ENCODE measurements at places on chromosomes 3 and 15. TPM values are rescaled to one million over a fixed set of nuclear protein-coding genes. Genes with fewer than 3 reads are reported as not detected.

DNA sequence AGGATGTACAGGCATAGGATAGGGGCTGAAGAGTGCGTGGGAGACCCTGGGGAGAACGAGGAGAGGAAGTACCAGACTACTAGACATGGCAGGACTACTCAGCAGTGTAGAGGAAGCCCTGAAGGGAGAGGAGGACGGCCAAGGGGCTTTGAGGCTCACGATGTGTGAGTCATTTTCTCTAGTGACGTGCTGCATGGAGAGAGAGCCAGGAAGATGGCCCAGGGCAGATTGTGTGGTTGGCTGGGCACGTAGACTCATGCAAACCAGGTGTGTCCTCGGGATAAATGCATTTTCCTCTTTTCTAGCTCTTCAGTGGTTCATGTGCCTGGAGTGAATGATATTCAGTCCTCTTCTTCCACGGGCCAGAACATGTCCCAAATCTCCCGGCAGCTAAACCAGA lies 115.0 kb upstream of the ABHD17C start:
- DNase-seq: no peak
- H3K27ac ChIP-seq: no peak overlapping the region
- no peak overlapping the region for H3K4me3 ChIP-seq
- H3K27me3 ChIP-seq: no peaks in the 10 kb centered on the region
- H3K36me3 ChIP-seq: no peaks in the 10 kb centered on the region
- no peaks in the 10 kb centered on the region for H3K4me1 ChIP-seq

Gene IQCB1
- 21.6 TPM for total RNA-seq

DNA sequence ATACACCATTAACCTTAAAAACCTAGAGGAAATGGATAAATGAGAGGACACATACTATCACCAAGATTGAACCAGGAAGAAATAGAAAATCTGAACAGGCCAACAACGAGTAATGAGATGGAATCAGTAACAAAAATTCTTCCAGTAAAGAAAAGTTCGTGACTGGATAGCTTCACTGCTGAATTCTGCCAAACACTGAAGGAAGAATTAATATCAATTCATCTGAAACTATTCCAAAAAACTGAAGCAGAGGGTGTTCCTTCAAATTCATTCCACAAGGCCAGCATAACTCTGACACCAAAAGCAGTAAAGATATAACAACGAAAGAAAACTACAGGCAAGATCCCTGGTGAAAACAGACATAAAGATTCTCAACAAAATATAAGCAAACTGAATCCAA lies 195.8 kb upstream of the GPR149 start:
- no peak overlapping the region for H3K4me3 ChIP-seq
- no peaks in the 10 kb centered on the region for H3K27me3 ChIP-seq
- DNase-seq: no peak
- H3K4me1 ChIP-seq: no peaks in the 10 kb centered on the region

DNA sequence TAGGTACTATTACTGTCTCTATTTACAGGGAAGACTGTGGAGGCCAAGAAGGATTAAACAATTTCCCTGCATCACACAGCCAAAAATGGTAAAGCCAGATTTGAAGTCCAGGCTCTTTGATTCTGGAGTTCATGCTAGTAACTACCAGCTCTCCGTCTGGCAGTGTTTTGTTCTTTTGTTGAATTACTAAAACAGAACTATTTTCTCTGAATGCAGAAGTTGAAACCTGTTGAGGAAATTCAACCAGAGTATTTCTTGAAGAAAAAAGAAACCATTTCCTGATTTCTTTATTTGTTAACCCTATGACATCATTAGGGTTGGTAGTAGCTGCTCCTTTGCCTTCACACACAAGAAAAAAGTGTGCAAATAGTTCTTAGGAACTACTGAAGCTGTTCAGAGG lies 34.3 kb downstream of the CRTC3 start:
- peak overlapping the region; percentile 30 for H3K27ac ChIP-seq
- no peaks in the 10 kb centered on the region for H3K36me3 ChIP-seq
- H3K4me3 ChIP-seq: no peak overlapping the region

GRCh38 chr3:107543666-107544065 lies 20.9 kb downstream of the BBX start:
- H3K4me3 ChIP-seq: no peak overlapping the region
- H3K27me3 ChIP-seq: no peaks in the 10 kb centered on the region
- peak; percentile 30 for DNase-seq
- H3K4me1 ChIP-seq: no peaks in the 10 kb centered on the region
- H3K27ac ChIP-seq: no peak overlapping the region
- no peaks in the 10 kb centered on the region for H3K36me3 ChIP-seq

Gene CD80
- total RNA-seq: not detected

DNA sequence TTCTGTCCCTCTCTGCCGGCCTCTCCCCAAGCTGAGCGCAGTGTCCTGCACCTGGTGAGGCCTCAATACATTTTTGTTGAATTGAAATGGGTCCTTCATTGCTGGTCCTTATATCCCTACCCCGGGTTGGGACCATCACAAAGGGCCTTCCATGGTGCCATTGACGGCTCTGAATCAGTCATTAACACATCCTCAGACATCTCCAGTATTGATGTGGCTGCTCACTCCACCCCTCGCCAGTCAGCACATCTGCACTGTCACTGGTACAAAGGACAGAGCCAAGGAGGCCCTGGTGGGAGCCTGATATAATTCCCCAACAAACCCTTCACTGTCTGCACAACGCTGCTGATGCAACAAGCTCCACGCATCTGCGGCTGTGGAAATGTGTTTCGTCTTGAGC lies 191.6 kb upstream of the TOPAZ1 start:
- H3K27me3 ChIP-seq: no peaks in the 10 kb centered on the region
- no peaks in the 10 kb centered on the region for H3K4me1 ChIP-seq

Gene NEDD4
- 34.2 TPM for total RNA-seq

Measured in endothelial cell of umbilical vein (primary cell).